ENCODE measurements at places on chromosomes 12 and 14. TPM values are rescaled to one million over a fixed set of nuclear protein-coding genes. Genes with fewer than 3 reads are reported as not detected.

DNA sequence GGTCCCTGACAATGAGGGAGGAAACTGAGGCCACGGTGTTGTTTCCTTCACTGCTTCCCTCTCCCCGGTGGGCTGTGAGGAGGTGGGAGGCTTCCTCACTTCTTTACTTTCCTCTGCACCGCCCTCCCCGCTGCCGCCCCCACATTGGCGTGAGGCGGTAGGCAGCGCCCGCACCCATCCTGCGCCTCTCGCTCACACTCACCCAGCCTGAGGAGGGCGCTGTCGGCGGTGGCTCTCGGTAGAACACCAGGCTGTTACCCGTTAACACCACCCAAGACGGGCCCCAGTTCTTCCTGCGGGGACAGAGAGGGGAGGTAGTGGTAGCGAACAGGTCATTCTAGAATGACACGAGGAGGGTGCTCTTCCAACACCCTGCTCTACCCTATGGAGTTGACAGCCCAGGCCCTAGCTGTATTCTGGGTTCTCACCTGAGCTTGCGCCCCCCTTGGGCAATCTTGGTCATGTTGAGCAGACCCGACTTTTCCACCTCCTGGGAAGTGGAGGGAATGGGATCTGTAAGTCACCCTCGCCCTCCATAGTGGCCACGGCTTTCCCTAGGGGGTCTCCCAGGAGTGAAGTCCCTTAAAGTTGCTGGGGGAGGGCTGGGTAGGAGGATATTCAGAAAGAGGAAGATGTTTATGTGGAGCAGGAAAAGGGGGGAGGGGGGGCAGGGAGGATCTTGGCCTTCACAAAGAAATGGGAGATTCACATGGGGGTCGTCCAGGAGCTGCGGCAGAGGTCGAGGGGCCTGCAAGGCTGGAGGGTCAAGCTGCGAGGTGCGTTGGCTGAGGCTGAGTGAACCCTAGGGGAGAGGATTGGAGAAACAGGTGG, 3.3 kb downstream of the ARHGAP9 start:
- DNase-seq, result no peak

DNA sequence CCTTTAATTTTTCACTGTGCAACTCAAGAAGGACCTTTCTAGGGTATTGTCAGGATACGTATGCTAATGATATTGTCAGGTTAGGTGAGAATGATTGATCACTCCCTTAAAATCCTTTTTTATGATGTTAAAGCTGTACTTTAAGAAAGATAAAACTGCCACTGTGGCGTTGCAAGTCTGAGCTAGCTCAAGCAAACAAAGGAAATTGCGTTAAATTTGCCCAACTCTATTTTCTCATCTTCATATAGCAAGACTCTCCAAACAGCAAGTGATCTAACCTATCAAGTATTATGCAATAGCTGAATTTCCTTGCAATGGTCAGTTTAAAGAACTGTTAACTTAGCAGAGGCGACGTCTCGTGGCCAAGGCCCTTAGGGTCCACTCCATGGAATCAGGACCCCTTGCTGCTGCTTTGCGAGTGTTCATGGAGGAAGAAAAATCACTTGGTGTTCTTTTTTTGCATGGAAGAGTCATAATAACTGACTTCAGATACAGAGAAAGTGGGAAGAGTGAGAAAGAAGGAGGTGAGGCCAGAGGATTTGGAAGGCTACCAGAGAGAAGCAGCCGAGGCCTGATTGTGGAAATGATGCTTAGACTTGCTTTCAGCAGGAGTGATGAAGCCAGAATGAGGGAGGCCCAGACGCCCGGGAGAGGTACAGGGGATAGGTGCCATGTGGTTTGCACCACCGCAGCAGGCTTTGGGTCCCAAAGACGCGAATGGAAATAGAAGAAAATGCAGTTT, 2.5 kb downstream of the TRAF3 start:
- no peak for DNase-seq

GRCh38 chr14:40197344-40197743, 765.1 kb upstream of the FBXO33 start:
- no peak for DNase-seq

GRCh38 chr14:102292441-102292840, 12.5 kb downstream of the MOK start:
- no peak for DNase-seq

- no peak for DNase-seq
These were observed 17.4 kb downstream of the LRP6 start for GRCh38 chr12:12249216-12250050.

DNA sequence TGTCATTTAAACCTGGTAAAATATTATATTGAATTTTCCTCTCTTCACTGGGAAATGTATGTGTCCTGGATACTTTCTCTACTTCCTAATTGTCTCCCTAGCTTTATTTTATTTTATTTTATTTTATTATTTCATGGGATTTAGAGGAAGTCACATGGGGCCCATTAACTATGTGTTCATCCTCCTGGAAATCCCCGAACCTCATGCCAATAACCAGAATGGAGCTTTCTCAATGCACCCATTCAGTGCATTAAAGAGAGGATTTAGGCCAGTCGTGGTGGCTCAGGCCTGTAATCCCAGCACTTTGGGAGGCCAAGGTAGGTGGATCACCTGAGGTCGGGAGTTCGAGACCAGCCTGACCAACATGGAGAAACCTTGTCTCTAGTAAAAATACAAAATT, 1.3 kb upstream of the RPGRIP1 start:
- no peak for DNase-seq

DNA sequence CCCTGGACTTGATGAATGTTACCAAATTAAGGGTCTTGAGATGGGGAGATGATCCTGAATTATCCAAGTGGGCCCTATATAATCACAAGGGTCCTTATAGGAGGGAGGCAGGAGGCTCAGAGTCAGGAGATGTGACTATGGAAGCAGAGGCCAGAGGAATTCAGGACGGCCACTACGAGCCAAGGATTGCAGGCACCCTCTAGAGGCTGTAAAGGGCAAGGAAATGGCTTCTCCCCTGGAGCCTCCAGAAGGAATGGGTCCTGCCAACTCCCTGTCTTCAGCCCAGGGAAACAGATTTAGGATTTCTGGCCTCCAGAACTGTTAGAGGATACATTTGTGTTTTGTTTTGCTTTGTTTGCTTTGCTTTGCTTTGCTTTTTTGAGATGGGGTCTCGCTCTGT, 8.8 kb downstream of the BDKRB1 start:
- no peak for DNase-seq

- DNase-seq, result peak; percentile 42
These were observed 16.1 kb downstream of the PIGH start for GRCh38 chr14:67583711-67584644.

DNA sequence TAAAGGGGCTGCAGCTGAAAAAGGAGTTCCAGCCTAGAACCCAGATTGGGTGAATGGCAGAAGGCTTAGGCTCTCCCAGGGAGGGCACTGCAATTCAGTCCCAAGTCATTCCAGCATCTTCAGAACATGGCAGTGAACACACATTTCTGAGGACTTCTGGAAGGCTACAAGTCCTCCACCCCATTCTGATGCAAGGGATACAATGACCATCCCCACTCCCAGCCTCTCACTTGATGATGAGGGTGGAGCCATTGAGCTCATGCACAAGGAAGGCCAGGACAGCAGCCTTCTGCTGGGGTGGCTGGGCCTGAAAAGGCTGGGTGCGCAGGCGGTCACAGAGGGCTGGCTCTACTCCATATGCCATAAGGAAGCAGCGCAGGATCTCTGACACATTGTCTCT, 25.8 kb downstream of the BAZ2A start:
- DNase-seq, result no peak

DNA sequence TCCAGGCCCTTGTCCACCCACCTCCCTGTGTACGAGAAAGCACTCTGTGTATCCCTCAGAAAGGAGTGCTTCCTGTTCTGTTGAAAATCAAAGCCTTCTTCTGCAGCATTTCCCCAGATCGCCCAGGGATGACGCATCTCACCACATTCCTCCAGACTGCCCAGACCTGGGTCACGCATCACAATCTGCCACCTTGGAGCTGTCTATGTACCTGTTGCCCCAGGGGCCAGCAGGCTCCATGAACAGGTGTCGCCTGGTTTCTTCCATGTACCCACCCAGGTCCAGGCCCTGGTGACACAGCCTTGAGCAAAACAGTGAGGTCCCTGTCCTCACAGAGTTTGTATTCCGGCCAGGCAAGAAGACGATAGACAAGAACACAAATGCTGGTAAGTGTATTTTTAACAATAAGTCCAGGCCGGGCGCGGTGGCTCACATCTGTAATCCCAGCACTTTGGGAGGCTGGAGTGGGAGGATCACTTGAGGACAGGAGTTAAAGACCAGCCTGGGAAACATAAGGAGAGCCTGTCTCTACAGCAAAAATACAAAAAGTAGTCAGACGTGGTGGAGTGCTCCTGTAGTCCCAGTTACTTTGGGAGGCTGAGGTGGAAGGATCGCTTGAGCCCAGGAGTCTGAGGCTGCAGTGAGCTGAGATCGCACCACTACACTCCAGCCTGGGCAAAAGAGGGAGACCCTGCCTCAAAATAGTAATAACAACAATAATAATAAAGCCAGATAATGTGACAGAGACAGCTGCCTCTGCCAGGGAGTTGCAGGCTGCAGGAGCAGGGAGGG, 6.8 kb upstream of the PPP1R13B start:
- no peak for DNase-seq

GRCh38 chr12:71954083-71954778, 15.6 kb downstream of the TPH2 start:
- no peak for DNase-seq

DNA sequence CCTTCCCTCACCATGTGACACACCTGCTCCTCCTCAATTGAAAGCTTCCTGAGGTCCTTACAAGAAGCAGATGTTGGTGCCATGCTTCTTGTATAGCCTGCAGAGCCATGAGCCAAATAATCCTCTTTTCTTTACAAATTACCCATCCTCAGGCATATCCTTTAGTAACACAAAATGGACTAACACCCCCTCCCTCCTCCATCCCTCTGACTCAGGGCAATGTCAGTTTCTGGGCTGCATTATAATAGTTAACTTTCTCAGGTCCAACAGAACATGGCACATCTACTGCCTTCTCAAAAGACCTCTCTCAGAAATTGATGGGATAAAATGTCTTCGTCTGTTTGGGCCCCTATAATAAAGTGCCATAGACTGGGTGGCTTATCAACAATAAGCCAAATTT, 287.0 kb downstream of the DPF3 start:
- no peak for DNase-seq

DNA sequence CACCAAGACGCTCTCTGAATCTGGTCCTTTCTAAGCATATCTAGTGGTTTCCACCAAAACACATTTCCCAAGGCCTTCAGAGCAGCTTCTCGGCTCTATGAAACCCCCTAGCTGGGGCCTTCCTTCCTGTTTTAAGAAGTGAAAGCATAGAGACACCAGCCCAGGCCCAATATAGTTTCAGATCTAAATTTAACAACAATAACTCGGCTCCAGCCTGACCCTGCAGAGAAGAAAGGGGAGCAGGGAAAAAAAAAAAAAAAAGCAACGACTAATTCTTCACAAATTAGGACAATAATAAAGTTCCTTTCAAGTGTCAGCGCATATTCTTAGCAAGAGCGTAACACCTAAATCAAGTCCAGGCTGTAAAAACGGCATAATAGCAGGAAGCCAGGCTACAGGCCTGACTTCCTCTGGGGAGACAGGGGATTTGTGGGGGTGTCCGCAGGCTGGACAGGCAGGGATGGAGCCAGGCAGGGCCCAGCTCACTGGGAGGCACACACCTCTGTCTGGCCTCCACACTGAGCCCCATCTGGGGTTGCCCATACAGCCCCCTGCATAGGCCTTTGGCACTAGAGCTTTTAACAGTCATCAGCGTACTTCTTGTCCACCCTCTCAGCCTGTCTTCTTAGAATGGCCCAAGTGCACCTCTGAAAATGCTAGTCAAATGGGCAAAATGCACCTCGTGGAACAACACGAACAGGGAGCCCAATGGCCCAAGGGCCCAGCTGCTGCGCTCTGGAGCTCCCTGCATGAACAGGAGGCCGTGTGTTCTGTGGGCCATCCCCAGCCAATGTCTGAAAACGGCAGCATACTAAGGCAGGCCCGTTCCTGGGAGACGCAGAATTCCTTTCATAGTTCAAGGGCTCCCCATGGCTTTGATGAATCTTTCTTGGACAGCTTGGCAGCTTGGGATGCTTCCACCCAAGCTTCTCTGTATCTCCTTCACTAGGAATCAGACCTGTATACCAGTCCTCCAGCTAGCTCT, 772.9 kb downstream of the MED13L start:
- DNase-seq, result no peak

DNA sequence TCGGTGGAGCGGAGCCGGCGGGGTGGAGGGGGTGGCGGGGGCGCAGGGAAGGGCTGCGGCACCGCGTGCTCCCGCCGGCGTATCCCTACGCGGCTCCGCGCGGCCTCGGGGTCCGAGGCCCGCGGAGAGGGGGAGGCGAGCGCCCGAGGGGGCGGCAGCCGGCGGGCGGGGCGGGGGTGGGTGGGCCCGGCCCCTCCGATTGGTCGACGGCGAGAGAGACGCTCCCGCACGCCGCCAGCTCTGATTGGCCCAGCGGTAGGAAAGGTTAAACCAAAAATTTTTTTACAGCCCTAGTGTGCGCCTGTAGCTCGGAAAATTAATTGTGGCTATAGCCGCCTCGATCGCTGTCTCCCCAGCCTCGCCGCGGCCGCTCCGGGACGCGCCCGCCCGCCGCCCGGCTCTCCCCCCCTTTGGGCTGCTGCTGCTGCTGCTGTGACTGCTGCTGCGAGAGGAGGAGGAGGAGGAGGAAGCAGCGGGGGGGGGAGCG, at the start of gene FOXG1:
Gene FOXG1, plus strand, starts transcription at position 319 of the 487 bp plus-strand sequence. CDS start 493 bp downstream, outside the sequence.
- peak; percentile 15 for DNase-seq

- no peak for DNase-seq
These were observed 412 bp downstream of the FGFR1OP2 start for GRCh38 chr12:26938701-26939062.

DNA sequence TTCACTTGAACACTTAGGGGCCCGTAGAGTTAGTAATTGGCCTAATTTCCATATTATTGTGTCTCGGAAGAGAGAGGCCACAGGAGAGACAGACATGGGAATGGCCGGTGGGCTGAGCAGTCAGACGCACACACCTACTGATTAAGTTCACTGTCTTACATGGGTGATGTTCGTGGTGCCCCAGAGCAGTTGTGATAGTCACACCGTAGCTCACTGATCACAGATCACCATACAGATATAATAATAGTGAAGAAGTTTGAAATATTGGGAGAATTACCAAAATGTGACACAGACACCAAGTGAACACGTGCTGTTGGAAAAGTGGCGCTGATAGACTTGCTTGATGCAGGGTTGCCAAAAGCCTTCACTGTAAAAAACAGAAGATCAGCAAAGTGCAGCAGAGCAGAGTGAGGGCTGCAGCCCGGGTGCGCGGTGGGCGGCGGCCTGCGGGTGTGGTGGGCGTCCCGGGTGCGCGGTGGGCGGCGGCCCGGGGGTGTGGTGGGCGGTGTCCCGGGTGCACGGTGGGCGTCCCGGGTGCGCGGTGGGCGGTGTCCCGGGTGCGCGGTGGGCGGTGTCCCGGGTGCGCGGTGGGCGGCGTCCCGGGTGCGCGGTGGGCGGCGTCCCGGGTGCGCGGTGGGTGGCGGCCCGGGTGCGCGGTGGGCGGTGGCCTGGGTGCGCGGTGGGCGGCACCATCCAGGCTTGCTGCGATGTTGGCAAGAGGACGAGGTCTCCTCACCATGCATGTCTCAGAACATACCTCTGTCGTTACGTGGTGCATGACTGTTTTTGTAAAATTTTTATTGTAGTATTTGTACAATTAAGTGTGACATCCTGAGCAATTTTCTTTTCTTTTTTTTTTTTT, 34.3 kb upstream of the TEX22 start:
- DNase-seq, result peak; percentile 9

GRCh38 chr12:90404071-90404470, 550.9 kb downstream of the CCER1 start:
- no peak for DNase-seq

CRY1 gene
- total RNA-seq, result 17.2 TPM

TMBIM6 gene
- total RNA-seq, result 692 TPM

TSPAN8 gene
- total RNA-seq, result not detected

SLC38A2 gene
- total RNA-seq, result 317 TPM

Data from RPMI7951 (cell line).